ENCODE measurements at places on chromosomes 2 and 18.

- DNase-seq: no peak
Measured at GRCh38 chr2:43459446-43460173, 136.2 kb downstream of the THADA start.

DNA sequence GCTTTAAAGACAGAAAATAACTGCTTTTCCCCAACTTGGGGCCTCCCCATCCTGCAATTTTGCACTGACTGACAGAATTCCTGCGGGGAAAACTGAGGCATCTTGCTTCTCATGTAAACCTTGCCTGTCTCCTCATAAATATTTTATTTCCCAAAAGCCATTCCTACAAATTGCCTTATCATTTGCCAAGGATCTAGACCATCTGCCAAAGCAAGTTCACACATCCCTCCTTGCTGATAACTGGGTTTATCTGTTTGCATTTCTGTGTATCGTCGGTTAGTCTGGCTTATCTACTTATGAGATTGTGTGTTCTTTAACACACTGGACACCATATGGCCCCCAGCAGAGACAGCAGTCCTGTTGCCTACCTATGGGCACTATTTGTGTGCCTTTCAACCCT is 3.0 kb upstream of the CNGA3 start:
- no peak for DNase-seq

GRCh38 chr2:67466734-67467133 is 69.6 kb downstream of the ETAA1 start:
- DNase-seq: no peak

DNA sequence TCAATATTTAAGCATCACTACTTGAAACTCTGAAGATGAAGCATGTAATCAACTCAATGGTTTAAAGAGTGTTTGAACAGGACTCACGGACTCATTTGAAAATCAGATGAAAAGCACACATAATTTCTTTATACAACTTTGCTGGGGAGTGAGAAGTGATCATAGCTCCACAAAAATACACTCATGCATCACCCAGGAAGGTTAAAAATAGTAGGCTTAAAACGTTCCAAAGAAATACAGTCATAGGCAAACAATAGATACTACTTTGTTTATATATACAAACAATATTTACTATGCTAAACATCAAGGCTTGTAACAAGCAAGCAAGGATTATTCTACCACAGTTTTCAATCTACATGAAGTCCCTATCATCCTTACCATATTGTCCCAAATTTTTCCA is 11.6 kb downstream of the HNRNPLL start:
- no peak for DNase-seq

GRCh38 chr18:40031435-40031834 is 1923.6 kb upstream of the PIK3C3 start:
- no peak for DNase-seq

- no peak for DNase-seq
Measured at GRCh38 chr2:54725343-54726099, 2.1 kb downstream of the EML6 start.

GRCh38 chr2:215884451-215885087 is 128.8 kb downstream of the MREG start:
- DNase-seq: no peak

DNA sequence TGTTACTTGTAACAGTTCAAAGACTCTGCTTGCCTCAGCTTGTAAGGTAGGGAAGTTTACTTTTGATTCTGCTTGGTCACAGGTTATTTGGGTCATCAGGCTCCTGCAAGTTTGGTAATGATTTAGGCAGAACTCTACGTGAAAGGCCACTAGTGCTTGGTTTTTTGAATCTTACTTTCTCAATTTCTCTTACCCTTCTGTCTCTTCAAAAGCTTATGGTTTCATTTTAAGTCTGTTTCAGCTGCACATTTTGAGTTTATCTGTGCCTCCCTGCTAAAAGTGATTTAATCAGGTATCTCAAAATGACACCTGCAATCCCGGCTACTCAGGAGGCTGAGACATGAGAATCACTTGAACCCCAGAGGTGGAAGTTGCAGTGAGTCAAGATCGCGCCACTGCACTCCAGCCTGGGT is 26.3 kb upstream of the MOCOS start:
- no peak for DNase-seq

GRCh38 chr2:188292348-188293239 is 920 bp downstream of the GULP1 start:
- no peak for DNase-seq
